ENCODE measurements at places on chromosomes 7 and 10.

DNA sequence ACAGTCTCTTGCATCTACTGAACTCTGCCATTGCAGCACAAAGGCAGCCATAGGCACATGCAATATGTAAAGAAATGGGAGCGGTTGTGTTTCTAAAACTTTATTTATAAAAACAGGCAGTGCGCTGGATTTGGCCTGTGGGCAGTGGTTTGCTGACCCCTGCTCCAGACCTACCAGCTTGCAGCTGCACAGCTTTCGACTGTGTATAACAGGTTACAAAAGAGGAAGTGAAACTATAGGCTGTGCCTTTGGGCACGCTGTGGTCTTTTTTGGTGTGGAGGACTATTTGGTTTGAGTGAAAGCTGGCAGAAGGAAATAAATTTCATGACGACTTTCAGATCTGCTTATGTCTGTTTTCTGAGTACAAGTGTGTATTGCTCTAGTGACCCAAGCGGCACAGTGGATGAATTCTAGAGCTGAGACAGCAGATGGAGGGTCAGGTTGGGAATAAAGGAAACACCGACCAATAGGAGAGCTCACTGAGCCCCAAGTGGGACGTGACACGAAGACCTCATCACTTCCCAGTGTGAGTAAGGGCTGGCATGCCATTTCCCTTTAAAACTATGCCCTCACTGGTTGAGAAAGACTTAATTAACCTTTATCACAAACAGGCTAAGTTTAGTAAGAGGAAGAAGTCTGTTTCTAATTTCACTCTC, 152.7 kb downstream of the ANK3 start:
- no peak for DNase-seq

DNA sequence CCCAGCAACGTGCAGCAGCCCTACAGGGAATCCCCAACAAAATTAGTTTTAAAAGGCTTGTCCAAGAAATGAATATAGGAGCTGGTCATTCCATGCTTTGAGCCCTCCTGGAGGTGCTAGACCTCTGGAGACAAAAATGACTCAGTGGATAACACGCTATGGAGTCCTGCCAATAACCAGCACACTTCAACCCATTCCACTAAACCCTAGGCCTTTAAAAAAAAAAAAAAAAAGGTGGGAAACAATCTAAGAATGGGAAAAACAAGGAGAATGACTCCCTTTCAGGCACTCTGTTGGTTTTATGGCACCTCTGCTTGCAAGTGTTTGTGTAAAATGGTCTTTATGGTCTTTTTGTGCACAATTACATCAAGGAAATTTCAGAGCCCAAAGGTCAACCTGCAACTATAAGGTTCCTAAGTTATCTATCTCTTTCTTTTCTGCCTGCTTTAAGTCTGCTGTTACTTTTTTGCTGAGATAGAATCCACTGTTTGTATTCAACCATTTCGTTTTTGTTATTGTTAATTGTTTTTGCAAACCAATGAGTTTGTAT, 21.3 kb downstream of the AVL9 start:
- no peak for DNase-seq

- no peak for DNase-seq
Measured at GRCh38 chr10:43444897-43445466, 8.1 kb downstream of the ZNF487 start.

DNA sequence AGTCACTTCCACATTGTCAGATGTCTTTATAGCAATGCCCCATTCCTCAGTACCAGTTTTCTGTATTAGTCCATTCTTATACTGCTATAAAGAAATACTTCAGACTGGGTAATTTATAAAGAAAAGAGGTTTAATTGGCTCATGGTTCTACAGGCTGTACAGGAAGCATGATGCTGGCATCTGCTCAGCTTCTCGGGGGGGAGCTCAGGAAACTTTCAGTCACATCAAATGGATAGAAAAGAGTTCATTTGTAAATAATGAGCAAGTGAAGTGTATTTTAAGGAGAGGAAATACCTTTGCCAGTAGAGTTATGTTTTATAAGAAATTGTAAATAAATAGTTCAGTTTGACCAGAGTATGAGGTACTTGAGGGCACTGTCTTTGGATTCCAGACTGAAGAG, 50.5 kb downstream of the TMEM60 start:
- DNase-seq = no peak

DNA sequence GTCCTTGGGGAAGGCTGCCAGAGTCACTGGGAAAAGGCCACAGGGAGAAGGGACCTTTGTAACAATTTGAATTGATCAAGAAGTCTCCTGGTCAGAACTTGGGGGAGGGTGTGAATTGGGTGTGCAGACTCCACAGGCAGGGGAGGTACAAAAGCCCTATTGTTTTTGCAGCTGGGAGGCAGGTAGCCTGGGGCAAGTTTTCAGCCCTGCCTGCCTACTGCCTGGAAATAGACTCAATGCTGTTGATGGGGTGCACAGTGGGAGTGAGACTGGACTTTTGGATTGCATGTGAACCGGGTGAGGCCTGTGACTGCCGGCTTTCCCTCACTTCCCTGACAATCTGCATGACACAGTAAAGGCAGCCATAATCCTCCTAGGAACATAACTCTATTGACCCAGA, 947.0 kb downstream of the REEP3 start:
- DNase-seq = no peak

DNA sequence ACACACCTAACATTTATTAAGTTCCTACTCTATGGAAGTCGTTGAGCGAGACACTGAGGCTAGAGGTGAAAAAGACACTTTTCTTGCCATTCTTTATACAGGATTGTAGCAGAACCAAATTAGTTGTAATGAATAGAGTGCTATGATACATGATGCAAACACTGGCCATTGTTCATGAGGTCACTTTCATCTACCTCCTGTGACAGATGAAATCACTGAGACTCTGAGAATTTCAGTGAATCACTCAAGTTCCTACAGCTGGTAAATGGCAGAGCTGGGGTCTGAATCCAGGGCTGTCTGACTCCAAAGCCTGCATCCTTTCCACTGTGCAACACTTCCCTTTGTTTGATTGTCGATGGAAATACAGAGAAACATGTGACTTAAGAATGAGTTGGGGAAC, 657.6 kb downstream of the LRMDA start:
- DNase-seq = no peak

- no peak for DNase-seq
Measured at GRCh38 chr7:148807436-148807835, 76.7 kb downstream of the EZH2 start.

Data from NCI-H2081 (cell line).